Renal cortex interstitium (tissue), 15 donors: ENCODE measurements at places on chromosomes 3 and 15.

DNA sequence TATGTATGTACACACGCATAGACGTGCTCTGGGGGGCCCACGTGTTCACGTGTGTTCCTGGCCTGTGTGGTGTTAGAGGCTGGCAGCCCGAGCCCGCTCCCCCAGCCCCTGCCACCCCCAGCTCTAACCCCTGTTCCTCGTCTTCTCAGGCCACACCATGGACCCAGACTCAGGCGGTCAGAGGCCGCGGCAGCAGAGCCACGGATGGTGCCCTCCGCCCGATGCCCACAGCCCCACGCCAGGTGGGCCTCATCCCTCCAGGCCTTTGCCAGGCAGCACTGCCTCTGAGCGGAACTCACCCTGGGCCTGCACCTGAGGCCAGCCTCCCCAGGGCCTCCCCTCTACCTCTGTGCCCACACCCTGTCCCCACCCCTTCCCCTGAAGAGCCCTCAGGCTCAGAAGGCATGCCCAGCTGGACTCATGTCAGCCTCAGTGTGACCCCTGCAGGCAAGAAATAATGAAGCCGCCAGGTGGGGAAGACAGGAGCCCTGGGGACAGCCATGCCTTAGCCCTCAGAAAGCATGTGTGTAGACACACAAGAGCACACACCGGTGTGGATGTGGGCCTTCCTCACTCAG, 16.4 kb upstream of the GNAT1 start:
- no peak for DNase-seq

DNA sequence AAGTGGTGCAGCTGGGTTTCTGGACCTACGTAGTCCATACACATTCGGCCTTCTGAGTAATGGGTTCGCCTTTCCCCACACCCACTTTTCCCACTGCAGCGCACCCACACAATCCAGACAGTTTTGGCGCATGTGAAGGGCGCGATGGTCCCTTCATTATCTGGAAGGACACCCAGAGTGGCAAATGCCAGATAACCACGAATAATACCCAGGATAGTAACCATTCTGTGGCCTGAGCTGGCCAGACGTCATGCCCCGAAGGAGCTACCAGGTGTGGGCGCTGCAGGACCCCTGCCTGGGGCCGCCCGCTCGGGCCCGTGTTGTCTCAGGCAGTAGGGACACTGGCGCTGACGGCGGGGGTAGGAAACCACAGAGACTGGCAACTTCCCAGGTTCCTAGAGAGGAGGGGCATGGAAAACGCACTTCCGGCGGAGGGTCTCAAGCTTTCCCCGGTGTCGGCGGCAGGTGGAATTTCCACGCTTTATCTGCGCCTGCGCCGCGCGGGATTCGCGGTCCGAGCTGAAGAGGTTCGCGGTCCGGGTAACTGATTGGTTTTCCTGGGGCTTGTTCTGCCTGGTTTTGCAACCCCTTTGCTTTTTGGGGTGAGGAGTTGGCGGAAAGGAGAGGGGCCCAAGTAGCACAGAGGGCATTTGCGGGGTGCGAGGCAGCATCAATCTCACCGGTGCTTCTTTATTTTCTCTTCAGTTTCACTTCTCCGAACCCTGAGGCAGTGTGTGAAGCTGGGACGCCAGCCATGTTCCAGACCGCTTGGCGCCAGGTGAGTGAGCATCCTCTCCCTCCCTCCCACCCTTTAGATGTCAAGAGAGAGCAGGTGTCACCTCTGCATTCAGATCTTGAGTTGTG, at the start of gene ZNF620:
Gene ZNF620 (plus strand): TSS at position 441 of the 864 bp plus-strand sequence. CDS start 314 bp downstream, at position 755.
- peak; percentile 89 for DNase-seq

- DNase-seq, result no peak
Measured at GRCh38 chr3:30282154-30282696, 324.2 kb upstream of the TGFBR2 start.

DNA sequence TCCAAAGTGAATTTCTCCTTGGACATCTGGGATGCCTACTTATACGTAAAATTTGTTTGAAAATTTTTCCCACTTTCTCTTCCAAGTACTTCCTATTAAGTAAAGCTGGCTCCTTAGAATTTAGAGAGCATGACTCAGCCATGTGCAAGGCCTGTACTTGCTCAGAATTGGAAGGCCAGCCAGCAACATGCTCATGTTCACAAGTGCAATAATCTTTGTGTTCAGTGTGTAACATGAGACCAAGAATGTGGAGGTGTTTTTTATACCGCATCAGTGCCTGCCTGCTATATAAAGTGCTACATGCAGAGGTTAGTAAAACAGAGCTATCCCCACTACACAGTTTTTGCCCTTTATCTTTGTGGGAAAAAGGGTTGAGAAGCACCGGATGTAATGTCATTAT, 151.9 kb upstream of the FEZF2 start:
- DNase-seq, result no peak

GRCh38 chr3:38022301-38022700, 7.1 kb downstream of the PLCD1 start:
- no peak for DNase-seq

DNA sequence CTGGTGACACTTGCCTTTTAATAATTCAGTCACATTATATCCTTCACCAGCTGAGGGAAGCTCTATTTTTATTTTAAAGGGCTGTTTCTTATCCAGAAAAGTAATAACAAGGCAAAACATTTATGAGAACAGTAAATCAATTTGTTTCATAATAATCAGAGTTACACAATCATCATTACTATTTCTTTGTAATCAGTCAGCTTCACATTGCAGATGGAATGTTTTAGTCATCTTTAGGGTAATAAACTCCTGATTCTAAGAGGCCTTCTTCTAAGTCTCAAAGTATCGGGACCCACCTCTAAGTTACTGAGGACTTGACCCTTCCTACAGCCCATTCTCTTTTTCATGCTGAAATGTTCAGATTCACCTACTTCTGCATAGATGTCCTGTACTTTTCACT, 298.3 kb upstream of the TGFBR2 start:
- no peak for DNase-seq

- DNase-seq, result no peak
Measured at GRCh38 chr3:119779731-119780383, 2.0 kb upstream of the NR1I2 start.
